ENCODE measurements at places on chromosomes 3 and 15.

- no peak for DNase-seq
These were observed 1063.9 kb downstream of the FHIT start for GRCh38 chr3:60187343-60187742.

DNA sequence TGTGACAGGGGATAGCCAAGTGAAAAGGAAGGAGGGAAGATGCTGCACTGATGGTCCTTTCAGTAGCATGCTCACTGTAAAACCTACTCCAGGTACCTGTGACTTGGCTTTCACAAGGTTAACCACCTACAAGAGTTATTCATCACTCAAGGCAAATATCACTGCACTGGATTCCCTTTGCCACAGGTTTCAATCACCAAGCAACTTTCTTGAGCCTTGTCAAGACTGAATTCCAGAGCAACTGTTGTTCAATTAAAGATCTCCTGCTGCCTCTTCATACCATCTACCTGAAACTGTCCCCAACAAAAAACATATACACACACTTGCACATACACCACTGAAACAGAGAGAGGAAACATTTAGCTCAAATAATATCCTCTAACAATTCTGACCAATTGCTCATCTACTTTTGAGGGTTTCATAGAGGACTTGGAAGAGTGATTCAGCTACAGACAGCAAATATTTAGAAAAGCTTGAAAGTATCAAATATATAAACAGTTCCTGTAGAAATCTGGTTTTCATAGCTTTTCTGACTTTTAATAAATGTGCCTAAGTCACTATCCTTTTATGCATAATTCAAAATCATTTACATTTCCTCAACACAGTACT is 6.5 kb downstream of the IGF2BP2 start:
- no peak for DNase-seq

DNA sequence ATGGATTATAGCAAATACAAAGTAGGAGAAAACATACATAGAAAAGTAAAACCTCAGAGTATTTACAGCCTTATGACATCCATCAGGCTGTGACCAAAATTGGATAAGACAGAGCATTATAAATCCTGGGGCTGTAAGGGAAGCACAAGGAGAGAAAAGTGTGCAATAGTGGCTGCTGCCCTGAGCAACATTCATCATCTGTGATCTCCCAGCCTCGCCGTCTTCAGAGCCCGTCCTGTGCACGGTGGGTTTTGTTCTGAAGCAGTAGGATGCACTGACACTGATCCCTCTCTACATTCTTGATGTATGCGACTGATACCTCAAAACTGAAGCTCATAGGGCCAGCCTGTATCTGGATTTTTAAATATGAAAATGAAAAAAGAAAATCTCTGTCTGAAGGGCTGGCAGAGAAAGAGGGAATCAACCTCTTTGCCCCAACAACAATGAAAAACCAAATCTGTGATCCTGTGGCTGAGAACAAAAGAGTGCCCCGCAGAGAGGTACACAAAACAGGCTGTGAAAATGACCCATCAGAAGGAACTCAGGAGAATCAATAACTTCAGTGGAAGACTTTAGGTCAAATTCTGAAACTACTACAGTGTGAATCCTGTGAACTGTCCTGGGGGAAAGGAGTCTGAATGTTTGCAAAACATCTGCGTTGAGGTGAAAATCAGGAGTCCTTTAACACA is 8.2 kb upstream of the RTP4 start:
- no peak for DNase-seq

DNA sequence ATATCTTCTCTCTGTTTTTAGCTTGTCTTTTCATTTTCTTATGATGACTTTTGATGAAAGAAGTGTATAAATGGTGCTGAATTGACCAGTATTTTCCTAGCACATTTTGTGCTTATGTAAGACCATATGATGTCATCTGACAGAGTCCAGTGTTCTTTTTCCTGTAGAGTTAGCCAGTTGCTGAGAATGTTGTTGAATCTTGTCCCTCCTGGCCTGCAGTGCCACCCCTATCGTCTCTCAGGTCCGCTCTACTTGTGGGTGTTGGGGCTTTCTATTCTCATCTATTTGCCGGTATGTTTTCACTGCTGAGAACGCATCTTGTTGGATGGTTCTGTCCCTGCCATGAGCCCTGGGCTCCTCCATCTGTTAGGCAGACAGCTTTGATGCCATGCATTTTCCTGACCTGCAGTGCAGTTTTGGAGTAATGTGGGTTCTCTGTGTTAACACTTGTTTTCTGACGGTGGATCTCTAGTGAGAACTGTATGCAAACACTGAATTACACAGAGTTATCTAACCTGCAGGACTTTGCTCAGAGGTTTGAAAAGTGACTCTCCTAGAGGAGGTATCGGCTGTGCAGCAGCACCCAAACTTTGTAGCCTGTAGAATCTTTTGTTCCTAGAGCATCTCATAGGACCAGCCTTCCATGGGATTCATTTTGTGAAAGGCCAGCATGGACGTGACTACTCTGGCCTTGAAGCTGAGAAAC is 44.6 kb downstream of the SLC6A20 start:
- no peak for DNase-seq

- no peak for DNase-seq
These were observed 56.6 kb upstream of the PLXND1 start for GRCh38 chr3:129663045-129663446.

Data from common myeloid progenitor, CD34-positive (primary cell).